ENCODE measurements at places on chromosomes 2 and 18.
A peak's percentile ranks its signal among the peaks of the same experiment; 100 is the strongest.

GRCh38 chr2:181157326-181157725 is 176.9 kb downstream of the UBE2E3 start:
- no peak for DNase-seq

- DNase-seq = no peak
These were observed 28.6 kb downstream of the PPP1R1C start for GRCh38 chr2:182014284-182014683.

DNA sequence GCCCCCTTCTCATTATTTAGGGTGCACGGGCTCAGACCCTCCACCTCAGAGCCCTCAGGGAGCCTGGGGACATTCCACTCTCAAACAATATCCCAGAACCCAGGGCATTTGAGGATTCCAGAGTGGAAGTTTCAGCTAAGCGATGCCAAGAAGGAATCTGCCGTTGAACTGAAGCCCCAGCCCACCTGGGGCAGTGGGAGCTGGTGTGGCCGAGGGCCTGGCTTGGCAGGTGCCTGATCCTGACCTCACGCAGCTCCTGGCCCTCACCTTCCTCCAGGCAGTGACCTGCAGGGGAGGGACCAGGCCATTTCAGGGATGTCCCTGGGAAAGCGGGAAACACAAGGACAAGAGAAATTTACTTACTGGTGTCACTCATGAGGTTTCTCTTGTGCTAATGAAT is 58.2 kb downstream of the ACKR3 start:
- DNase-seq = no peak

DNA sequence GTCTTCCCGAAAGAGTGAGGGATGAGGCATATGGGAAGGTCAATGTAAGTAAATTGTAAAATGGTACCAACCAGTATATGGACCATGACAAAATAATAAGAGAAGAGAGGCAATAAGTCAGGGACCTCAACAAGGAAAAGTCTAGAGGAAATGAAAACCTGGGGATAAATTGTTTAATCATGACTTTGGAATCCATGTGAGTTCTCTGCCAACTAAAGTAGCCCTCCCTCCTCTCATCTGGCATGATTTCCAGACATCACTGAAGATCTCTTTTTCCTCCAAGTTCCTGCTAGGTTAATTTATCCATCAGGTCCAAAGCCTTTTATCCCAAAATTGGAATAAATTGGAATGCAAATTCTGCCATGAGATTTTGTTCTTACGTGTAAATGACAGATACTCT is 417.9 kb downstream of the NRXN1 start:
- no peak for DNase-seq

GRCh38 chr2:80242355-80242910 is 62.1 kb downstream of the LRRTM1 start:
- no peak for DNase-seq

GRCh38 chr2:200705305-200706041 is 106.2 kb upstream of the BZW1 start:
- no peak for DNase-seq

DNA sequence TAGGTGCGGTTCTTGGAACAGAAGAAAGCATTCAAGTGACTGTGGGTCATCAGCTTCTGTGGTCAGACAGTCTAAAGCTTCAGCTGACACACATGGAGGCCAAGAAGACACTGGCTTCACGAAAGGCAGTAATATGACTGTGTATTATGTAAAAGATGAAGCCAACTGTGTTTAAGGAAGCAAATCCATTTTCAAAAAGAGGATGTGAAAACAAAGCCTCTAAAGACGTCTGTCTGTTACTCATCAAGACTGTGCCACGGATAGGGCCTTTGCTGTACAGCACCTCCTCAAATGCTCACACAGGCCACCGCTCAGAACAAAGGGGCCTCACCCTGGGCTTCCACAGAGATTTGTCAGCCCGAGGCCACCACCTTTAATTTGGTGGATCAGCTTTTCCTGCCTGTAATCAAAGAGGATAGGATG is 21.1 kb upstream of the TMEM163 start:
- no peak for DNase-seq

- DNase-seq = no peak
These were observed 49.2 kb upstream of the LGALSL start for GRCh38 chr2:64404743-64405142.

DNA sequence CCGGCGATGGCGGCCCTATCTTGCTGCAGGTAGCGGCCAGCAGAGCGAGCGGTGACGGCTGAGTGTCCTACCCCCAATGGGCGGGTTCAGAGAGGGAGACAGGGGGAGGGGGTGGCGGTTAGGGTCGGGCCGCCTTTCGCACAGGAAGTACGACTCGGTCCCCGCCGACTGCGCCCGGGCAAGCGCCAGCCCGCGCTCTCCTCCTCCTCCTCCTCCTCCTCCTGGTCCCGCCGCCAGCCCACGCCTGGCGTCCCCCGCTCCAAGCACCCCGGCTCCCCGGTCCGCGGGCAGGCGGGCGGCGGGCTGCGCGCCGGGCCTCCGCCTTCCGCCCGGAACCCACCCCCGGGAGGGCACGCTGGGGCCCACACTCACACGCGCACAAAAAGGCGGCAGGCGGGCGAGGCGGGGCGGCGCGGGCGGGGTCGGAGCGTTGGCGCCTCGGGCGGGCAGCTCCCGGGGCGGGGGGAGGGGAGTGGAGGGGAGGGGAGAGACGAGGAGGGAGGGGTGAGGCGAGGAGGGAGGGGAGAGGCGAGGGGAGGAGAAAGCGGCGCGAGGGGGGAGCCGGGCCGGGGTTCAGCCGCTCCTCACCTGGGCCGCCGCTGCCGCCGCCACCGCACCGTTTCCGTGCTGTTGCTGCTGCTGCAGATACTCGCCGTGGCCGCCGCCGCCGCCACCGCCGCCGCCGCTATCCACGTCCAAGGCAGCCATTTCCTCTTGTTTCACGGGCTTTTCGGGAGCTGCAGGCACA is 1.2 kb downstream of the SP3 start:
- DNase-seq = peak; percentile 26

DNA sequence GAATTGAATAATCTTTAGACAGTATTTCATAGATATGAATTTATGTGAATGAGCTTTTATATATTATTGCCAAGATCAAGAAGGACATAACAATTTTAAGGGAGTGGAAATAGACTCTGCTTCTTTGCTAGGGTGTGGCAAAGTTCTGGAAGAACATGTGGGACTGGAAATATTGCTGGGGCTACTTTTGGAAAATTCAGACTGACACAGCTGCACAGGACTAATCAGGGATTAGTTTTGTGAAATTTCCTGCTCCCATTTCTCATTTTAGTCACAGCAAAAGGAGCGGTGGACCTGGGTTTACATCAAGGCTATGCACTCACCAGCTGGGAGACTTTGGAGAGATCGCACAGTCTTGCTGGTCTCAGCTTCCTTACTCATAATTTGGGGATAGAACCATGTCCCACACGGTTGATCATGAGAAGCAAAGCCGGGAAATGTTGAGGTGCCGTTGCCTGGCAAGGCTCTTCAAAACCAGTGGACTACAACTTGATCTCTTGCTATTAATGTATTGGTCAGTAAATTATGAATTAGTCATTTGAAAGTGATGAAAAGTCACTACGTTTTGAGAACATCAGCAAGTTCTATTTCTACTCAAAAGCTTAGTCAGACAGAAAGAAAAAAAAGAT is 42.4 kb downstream of the IL1RL2 start:
- no peak for DNase-seq

DNA sequence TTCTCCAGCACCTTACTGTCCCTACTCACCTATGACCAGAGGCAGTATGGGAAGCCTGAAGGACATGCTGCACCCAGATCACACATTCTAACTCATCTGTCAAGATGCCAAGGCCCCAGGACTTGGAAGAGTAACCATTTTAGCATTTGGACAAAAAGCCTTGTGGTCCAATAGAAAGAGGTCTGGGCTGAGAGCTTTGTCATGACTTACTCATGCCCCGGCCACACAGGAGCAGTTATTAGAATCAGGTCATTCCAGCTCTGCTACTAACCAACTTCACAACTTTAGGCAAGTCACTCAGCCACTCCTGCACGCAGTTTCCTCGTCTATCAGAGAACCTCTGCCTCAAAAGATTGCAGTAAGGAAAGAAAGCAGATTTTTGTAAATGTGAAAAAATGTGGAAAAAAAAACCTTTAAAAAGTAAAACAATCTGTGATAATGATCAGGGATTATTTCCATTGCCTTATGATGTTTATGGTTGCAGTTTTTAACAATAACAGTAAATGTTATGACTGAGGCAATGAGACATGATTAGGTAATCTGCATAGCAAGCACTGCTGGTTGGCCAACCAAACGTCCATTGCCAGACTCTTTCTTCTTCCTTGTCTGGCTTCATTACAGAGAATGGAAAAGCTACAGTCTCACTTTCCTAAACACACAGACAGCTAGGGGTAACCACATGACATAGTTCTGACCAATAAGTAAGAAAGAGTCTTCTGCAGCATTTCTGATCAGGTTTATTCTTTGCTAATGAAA is 255.4 kb upstream of the CHAC2 start:
- no peak for DNase-seq

GRCh38 chr2:97645112-97645694 is 659 bp upstream of the COX5B start:
- no peak for DNase-seq

DNA sequence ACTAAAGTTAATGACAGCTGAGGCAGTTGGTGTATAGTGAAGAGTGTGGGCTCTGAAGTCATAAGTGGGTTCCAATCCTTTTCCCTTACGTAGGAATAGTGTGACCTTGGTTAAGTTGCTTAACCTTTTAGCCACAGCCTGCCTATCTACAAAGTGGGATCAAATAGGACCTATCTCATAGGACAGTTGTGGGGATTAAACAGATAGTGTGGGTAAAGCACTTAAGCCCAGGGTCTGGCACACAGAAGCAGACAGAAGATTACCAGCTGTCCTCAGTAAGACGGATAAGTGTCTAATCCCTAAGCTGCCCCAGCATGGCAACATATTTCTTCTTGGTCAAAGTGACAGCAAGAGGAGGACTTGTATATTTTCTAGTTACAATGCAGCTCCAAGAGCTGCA is 28.2 kb downstream of the UBE2F start:
- DNase-seq = no peak

- DNase-seq = no peak
These were observed 1.4 kb downstream of the RAB1A start for GRCh38 chr2:65128297-65129190.

GRCh38 chr2:3462493-3463104 is 56.7 kb downstream of the ADI1 start:
- DNase-seq = no peak

DNA sequence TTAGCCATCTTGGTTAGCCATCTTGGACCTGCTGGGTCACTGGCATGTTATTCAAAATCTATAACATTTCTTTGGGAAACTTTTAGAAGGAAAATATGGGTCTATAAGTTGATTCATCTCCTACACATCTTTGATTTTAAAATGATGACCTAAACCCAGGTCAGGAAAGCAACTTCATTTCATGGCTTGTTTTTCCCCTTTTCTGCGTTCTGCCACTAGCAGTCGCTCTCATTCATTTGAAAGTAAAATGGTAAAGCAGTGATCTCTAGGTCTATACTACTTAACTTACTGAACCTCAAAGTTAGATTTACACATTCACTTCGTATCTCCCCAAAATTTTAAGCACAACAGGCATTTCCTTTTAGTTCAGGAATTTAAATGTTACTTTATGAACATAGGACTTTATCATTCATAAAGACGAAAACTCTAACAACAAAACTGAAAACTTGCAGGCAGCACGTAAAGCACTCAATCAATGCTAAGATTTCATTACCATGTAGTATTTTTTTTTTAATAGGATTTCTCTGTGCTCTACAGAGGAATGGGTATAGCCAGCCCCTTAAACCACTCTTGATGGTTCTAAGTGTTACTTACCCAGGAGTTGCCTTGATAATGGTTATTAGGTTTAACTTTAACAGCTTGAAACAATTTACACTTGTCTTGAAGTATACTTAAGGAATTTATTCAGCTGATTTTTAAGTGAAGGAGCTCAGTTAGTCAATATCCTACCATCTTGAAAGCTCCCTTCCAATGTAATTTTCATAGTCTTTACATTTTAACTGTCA is 62.5 kb downstream of the GORASP2 start:
- no peak for DNase-seq

DNA sequence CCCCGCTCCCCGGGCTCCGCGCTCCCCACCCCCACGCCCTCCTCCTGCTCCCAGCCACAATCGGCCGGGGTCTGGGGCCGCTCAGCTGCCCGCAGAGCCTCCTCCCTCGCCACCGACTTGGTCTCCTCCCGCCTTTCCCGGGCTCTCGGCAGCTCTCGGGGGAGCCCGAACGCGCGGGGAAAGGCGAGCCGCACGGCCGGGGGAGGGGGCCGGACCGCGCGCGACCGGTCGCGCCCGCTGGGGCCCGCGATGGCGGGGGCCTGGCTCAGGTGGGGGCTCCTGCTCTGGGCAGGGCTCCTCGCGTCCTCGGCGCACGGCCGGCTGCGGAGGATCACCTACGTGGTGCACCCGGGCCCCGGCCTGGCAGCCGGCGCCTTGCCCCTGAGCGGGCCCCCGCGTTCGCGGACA is 327 bp downstream of the LTBP1 start:
- no peak for DNase-seq

GRCh38 chr2:178075006-178075326 is 2.4 kb upstream of the PDE11A start:
- no peak for DNase-seq

- DNase-seq = no peak
These were observed 269.4 kb upstream of the LRRTM1 start for GRCh38 chr2:80573950-80574349.

- no peak for DNase-seq
These were observed 406.5 kb downstream of the XIRP2 start for GRCh38 chr2:167294776-167295140.

DNA sequence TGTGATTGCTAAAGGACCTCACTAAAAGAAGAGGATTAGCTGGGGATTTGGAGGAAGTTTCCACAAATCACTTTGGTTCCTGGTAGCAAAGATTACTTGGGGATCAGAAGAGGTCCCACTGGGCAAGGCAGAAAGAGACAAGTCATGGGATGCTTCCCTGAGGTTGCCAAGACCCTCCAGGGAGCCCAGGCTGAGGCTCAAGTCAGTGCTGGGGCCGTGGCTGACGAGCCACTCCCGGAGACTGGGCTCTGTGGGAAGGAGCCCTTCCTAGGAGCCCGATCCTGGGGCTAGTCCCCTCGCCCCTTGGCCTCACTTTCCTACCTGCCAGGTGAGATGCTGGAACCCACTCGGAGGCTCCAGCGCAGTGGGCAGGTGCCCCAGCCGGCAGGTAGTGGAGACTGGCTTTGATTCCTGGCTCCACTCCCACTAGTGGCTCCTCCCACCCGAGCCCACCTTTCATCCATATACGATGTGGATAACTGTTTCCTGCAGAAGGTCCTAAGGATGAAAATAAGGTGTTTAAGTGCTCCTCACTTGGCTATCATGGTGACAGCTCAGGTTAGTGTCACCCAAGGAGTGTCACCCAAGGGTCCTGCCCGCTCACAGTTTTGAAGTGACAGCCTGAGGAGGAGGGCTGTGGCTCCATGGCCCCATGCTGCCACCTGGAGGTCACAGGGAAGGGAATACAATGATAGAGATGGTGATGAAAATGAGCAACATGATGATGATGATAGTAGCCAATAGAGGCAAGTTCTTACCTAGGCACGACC is 100.5 kb downstream of the CAPN13 start:
- DNase-seq = peak; percentile 91

- DNase-seq = no peak
These were observed 4.8 kb downstream of the SOX11 start for GRCh38 chr2:5696945-5697521.

Data from D721Med (cell line).